ENCODE measurements at places on chromosomes 4 and X. TPM values are rescaled to one million over a fixed set of nuclear protein-coding genes. Genes with fewer than 3 reads are reported as not detected.

PABPC1L2B gene
- total RNA-seq = not detected

N4BP2 gene
- total RNA-seq = 7.4 TPM

- DNase-seq = no peak
Observed at GRCh38 chrX:134868771-134869495, 121.9 kb upstream of the SMIM10 start.

TLR10 gene
- total RNA-seq = not detected

ADH1A gene
- total RNA-seq = not detected

DNA sequence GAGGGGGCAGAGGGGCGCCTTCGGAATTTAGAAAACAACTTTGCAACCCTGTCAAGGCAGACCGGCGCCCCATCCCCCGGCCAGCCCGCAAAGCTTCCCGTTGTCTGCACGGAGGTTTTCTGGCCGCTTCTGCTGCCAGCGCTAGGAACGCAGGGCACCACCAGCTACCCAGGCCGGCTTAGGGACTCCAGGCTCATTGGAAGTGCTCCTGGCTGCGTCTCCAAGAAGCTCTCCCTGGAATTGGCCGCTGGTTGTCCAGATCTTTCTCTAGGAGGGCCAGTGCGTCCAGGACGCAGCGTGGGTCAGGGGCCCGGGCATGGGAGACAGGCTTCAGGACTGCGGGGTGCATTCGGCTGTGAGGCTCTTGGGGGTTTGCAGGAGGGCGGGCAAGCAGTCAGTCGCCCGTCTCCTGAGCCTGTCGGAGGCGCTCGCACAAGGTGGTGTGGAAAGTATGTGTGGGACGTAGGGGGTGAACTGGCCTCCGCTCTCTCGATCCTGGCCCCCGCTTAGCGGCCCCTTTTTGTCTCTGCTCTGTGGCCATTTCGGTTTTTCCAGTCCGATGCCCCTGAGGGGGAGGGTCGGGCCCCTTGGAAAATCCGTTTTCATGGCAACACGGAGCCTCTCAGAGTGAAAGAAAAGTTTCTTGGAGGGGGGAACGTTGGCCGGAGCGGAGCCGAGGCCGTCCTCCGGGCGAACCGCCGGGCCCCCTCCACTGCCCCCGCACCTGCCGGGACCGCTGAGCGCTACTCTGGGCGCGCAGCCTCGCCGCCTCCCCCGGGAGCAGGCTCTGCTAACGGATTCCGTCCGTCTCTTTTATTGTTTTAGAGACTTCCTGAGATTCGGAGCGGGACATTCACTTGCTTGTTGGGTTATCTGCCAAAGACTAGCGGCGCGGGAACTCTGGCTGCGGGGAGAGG, 810 bp upstream of the SOX3 start:
- no peak for DNase-seq

All from vagina (tissue), 2 donors.